ENCODE measurements at places on chromosomes 6 and 20. TPM values are rescaled to one million over a fixed set of nuclear protein-coding genes. Genes with fewer than 3 reads are reported as not detected.

SRMS gene
- not detected for total RNA-seq

CGAS gene
- total RNA-seq = 2.0 TPM

LRRN4 gene
- total RNA-seq = 0.11 TPM

EFCAB8 gene
- total RNA-seq = not detected

SPO11 gene
- not detected for total RNA-seq
